ENCODE measurements at places on chromosomes 7 and 10.

GRCh38 chr7:50262916-50263690 is 41.4 kb upstream of the IKZF1 start:
- DNase-seq = no peak

DNA sequence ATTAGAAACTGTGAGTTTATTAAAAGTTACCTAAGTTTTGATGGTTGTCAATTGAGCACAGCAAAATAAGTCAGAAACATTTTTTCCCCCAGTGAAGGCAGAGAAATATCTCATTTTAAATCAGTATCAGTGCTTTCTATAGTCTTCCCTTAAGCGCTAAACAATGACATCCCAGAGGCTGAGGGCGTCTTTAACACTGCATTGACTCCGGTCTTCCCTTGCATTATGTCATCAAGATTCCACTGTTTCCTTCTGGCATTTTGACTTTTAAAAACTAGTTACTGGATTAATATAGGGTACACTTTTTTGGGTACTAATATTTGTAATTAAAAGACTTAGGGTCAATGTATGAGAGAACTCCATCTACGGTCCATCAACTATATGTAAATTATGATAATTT is 3.9 kb downstream of the GLUD1 start:
- no peak for DNase-seq

DNA sequence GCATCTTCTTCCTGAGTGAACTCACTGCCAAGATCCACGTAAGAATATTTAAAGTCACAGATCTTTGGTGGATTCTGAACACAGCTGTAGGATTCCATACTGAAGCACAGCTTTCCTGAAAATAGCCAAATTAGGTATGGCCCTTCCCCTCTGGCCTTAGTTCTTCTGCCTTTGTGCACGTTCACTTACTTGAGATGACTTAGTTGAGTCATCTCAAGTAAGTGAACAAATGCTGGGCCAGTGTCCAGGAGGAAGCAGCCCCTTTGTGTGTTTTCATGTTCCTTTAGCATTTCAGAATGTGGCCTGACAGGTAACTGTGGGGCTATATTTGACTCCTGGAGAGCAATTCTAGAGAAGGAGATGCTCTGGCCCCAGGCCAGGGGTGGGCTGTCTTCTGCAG is 51.5 kb downstream of the CCNY start:
- DNase-seq = no peak

DNA sequence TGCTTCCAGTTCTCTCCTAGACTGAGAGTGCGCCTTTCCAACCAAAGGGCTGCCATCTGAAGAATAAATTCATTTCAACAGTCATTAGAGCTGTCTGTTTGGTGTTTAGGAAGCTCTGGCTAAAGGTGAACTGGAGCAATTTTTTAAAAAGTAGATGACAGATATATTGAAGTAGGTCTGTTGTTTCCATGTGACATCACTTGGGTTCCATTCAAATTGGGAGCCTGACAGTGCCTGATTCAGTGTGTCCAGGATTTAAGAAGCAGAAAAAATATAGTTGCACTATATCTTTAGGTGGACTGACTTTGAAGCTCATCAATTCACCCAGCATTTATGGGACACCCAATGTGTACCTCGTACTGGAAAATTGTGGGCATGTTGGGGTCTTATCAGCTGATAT is 367.7 kb downstream of the BBS9 start:
- DNase-seq = no peak

DNA sequence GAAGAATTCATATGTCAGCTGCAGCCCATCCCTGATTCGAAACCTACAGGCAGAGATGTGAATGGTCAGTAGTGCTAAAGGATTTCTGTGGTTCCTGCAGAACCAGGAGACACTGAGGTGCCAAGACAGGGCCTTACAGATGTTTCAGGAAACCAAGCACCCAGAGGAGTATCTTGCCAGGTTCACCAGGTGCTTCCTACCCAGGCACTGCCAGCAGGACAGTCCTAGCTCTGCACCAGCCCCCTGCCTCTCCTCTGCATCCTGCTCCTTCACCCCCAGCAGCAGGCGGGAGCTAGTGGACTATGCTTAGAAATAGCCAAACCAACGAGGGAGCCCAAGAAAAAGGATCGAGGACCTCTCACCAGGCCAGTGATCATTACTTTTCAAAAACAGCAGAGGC is 4.2 kb upstream of the IKZF1 start:
- DNase-seq = no peak

GRCh38 chr10:126187399-126187798 is 200.9 kb downstream of the ADAM12 start:
- DNase-seq = no peak

GRCh38 chr10:103676851-103677417 is 178.4 kb downstream of the SH3PXD2A start:
- DNase-seq = no peak

- DNase-seq = no peak
These were observed 338.7 kb downstream of the SORCS1 start for GRCh38 chr10:106825576-106826364.

- DNase-seq = no peak
These were observed 131.4 kb upstream of the BTBD16 start for GRCh38 chr10:122139627-122140170.

- DNase-seq = no peak
These were observed 19.9 kb downstream of the SCRN1 start for GRCh38 chr7:29969738-29970137.

GRCh38 chr10:116270771-116271592 is 2.0 kb downstream of the GFRA1 start:
- DNase-seq = no peak

DNA sequence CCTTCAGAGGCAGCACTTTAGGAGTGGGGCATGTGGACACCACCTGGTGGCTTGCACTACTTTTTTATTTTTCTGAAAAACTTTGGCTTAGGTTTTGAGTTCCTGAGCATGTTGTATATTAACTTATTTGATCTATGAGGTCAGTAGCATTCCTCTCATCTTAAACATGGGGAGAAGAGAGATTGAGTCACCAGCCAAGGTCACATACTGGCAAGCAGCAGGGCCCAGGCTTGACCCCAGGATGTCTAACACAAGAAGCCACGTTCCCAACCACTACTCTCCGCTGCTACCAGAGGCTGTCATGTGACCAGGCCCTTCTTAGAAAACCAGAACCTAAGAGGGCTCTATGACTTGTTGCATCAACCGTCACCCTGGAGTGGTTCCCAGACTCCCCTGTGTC is 210.3 kb upstream of the GPR26 start:
- DNase-seq = no peak

DNA sequence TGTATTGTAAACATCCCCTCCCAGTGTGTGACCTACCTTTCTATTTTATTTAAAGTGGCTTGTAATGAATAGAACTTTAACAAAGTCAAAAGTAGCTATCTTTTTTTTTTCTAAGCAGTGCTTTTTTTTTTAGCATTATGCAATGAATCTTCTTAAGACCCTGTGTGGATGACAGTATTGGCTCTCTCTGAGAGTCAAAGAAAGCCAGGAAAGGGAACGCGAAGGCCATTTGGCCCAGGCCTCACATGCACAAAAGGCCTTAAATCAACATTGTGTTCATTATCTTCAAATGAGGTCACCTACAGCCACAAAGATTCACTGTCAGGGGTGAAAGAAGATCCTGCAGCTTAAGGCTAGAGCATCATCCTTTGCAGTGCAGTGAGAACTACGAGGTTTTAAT is 721.5 kb downstream of the GRID1 start:
- DNase-seq = no peak

DNA sequence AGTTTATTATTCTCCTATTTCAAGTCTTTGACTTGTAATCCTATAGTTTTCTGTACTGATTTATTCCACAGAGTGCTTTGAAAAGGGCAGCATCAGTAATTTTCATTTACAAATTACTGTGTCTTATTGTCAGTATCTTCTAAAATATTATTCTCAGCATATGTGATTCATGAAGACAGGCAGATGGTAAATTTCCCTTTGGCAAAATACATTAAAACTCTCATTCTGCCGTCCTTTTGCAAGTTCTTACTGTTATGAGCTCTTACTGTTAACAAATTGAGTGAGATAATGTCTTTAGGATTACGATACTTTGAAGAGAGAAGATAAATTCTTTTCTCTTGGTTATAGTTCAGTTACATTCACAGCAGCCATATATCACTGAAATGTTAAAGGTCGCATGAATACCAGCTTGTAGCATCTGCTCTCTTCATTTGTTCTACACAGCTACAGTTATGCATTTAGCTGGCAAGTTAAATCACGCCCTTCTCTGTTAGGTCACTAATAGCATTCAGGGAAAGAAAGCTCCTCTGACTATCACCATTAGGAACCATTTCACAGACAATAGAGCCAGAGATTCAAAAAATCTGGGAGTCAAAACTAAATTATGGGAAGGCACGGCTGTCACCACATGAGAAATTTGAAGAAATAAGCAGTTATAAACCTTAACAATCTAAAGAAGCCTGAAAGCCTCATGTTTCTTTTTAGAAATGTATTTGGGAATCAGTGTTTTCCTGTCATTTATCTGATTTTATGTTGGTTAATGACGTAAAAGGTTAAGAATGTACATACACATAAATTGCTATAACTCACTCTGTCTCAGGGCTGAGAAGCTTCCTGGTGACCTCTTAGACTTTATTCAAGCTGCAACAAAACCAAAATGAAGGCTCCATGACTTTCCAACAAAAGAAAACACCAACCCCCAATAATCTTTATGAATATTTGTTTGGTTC is 109.6 kb upstream of the SP4 start:
- DNase-seq = no peak

GRCh38 chr7:80711531-80711930 is 73.1 kb downstream of the CD36 start:
- no peak for DNase-seq

DNA sequence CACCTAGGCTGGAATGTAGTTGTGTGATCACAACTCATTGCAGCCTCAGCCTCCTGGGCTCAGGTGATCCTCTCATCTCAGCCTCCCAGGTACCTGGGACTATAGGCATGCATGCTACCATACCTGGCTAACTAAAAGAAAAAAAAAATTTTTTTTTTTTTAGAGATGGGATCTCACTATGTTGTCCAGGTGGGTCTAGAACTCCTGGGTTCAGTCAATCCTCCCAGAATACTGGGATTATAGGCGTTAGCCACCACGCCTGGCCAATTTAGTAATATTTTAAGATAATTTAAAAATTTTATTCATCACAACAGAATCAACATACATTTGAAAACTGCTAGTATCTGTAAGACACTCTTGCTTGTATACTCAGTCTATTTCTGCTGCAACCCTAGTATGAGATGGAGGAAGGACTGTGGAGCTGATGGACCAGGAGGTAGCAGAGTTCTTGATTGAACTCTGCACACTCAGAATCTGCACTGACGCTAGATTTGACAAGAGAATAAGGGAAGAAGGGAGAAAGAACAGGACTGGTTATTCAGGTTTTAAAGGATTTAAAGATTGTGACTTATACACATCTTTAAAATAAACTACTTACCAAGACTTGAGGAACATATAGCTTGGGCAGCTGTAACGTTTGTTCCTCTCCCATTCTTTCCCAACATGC is 57.6 kb downstream of the VCL start:
- DNase-seq = no peak

GRCh38 chr10:96578022-96578421 is 8.8 kb downstream of the TM9SF3 start:
- DNase-seq = no peak

DNA sequence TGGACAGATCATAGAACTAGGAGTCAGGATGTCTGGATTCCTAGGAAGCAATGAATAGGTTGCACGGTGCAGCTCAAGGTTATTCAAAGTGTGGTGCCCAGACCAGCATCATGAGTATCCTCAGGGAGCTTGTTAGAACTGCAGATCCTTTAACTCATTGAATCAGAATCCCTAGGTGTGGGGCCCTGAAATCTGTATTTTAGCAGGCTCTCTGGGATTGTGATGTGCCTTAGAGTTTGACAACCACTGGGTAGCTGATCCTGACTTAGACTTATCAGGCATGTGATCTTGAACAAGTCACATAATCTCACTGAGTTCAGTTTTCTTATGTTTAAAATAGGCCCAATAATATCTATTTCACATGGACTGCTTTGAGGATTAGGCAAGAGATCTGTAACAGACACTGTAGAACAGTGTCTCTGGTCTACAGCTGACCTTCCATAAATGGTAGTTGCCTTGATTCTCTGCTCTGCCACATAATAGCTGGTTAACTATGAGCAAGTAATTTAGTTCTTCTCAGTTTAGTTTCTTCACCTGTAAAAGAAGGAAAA is 46.4 kb upstream of the ATRNL1 start:
- no peak for DNase-seq

DNA sequence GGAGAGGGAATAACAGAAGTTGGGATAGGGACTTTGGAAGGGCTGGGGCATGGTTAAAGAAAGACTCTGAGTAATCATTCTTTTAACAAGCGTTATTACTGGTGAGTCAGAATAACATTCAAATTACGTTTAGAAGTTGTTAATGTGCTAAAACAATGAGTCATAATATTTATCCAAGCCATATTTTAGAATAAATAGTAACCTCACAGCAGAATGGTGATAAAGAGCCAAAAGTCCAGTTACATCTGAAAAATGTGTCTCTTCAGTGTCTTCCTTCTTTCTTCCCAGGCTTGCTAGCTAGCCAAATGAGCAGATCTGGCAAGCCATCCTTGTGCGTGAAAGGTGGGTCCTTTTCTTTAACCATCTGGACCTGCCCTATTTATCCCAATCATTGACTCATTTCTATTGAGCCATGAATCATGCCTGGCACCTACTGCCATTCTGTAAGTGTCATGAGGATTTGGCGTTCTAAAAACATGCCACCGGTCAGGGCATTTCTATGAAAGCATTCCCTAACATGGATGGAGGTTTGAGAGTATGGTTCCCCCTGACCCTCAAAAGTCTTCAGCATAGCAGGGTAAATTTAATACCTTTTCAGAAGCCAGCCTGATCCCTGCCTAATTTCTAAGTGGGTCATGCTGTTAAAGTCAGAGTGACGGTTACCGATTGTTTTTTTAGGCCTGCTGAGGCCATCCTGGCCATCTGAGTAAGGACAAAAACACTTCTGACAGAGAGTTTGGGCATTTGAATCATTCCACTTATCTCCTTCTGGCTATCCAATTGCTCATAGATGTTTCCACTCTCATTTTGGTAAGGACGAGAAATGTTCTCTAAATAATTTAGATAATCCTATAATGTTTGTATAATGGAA is 26.9 kb downstream of the MYPN start:
- DNase-seq = no peak

DNA sequence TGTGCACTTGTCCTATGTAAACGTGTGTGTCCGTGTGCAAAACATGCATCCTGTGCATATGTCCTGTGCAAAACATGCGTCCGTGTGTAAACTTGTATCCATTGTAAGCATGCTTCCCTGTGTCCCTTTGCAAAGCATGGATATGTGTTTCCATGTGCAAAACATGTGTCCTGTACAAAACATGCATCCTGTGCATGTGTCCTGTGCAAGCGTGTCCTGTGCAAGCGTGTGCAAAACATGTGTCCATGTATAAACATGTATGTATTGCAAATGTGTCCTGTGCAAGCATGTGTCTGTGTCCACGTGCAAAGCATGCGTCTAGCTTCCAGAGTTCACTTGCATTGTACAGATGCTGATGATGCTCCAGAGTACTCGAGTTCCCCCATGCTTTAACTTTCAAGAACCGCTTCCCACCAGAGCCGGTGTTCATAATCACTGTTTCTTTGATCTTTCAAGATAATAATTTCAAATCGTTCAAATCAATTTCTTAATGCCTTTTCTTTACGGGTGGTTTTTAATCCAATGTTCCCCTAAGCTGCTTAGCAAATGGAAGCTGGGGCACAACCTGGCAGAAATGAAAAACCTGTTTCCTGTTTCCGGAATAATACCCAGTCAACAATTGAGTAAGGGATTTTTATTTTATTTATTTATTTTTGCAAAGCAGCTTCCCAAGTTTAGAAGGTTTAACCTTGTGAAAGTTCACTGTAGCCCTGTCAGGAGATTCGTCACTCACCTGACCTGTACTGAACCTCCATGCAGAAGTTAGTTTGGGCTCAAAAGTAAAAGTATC is 641 bp upstream of the ASB13 start:
- DNase-seq = no peak
